ENCODE measurements at places on chromosomes 7 and 10.

DNA sequence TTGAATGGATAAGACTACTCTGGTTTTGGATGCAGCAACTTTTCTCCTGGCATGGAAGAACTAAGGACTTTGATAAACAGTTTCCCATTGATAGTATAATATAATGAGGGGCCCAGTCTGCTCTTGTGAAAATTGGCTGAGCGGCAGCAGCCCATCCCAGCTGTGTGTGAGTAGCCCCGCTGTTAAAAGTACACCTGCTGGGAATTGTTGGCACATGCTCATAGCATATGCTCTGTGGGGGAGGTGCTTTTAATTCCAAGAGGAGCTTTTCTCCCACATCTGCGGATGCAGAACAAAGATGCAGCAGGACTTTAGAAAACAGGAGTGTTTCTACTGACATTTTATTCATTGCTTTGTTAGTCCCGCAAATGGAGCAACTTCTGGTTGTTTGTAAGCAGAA lies 19.0 kb downstream of the SRI start:
- no peak for DNase-seq

DNA sequence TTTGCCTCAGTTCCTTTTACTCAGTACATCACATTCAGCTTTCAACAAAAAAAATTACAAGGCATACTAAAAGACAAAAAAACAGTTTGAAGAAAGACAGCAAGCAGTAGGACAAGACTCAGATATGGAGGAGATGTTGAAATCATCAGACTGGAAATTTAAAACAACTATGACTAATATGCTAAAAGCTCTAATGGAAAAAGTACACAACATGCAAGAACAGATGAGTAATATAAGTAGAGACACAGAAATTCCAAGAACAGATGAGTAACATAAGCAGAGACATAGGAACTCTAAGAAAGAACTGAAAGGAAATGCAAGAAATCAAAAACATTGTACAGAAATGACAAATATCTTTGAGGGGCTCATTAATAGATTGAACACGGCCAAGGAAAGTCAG lies 402.6 kb downstream of the NEBL start:
- peak; percentile 60 for DNase-seq

- peak; percentile 84 for DNase-seq
Observed at GRCh38 chr10:43396061-43396927, 12.7 kb downstream of the HNRNPF start.

DNA sequence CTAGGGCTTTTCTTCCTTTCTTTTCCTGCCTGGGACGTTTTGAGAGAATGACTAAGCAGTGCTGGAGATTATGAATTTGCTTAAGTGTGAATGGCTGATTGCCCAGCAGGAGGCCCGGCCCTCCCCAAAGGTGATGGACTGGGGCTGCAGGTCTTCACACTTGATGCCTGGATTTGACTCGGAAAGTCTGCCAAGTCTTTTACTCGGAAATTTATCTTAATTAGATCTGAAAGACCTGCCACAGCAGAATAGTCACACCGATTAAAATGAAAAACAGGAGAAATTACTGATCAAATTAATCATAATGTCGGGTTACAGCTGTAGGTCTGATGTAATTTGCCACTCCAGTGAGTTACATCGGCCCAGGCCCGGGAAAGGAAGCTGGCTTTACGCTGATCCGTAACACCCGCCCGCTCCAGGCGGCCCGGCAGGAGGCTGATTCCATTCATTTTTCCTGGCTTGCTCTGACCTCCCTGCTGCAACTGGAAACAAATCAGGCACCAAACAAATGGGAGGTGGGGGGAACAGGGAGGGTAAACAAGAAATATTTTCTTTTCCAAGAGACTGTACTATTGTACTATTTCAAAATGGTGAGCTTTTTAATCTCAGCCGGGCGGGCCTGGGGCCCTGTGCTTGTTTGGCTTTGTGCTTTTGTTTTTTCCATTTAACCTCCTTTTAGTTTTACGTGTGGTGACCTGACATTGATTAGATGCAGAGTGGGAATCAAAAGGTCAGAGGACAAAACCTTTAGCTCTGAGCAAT lies 212.4 kb upstream of the YAE1 start:
- DNase-seq = no peak

GRCh38 chr10:132450825-132451505 lies 54.0 kb downstream of the PWWP2B start:
- DNase-seq = no peak

- DNase-seq = no peak
Observed at GRCh38 chr10:4353059-4353655, 472.9 kb upstream of the AKR1E2 start.

DNA sequence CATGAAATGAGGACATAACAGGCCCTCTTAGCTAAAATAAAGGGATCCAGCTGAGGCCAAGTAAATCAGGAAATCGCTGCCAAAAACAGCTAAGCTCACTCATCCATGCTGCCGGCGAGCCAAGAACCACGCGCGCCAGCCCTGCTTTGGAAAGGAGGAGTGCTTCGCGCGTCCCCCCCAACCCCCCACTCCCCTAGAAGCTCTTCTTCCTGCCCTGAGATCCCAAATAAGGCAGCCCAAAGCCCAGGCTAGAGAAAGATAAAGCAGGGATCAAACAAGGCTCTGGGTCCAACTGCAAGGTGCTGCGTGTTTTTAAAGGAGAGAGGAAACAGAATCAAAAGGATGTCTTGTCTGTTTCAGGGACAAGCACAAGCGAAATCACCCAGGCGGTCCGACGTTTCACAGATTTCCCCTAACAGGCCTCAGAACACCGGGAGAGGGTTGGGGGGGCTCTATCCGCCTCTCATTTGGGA lies 168.3 kb upstream of the AUTS2 start:
- no peak for DNase-seq

- DNase-seq = no peak
Observed at GRCh38 chr7:78493401-78493800, 694.8 kb downstream of the PHTF2 start.

- no peak for DNase-seq
Observed at GRCh38 chr7:5248201-5248885, 34.4 kb upstream of the SLC29A4 start.

- no peak for DNase-seq
Observed at GRCh38 chr7:43114458-43114780, 2.0 kb downstream of the HECW1 start.

DNA sequence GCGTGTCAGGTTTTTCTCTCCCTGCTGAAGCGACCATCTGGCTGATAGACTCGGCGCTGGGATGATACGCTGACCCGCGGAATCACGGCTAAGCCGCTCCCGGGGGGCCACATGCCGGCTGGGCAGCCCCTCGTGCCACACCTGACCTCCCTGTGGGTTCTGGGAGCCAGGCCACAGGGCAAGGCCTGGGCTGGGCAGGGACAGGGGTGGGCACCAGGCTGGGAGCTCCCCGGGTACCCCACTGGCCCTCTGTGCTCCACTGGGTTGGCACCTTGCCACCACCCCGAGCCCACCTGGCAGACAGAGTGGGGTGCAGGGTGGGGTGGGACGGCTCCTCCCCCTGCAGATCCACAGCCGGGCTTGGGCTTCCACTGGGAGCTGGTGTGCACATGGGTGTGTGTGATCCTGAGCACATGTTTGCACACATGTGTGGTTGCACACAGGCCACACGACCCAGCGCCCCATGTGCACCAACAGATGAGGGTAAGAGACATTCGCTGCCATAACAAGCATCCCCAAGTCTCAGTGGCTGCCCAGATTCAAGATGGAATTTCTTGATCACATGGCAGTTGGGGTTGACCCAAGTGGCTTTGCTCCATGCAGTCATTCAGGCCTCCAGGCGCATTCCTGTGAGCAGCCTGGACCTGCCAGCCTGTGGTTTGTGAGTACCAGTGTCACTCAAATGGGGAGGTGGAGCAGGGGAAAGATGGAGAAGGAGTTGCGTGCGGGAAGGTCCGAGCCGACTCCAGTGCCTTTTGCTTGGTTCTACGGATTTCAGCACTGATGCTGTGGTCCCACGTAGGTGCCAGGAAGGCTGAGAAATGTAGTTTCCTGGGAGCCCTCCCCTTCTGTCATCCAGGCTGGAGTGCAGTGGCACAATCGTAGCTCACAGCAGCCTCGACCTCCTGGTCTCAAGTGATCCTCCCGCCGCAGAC lies 79.7 kb downstream of the UNCX start:
- DNase-seq = no peak

DNA sequence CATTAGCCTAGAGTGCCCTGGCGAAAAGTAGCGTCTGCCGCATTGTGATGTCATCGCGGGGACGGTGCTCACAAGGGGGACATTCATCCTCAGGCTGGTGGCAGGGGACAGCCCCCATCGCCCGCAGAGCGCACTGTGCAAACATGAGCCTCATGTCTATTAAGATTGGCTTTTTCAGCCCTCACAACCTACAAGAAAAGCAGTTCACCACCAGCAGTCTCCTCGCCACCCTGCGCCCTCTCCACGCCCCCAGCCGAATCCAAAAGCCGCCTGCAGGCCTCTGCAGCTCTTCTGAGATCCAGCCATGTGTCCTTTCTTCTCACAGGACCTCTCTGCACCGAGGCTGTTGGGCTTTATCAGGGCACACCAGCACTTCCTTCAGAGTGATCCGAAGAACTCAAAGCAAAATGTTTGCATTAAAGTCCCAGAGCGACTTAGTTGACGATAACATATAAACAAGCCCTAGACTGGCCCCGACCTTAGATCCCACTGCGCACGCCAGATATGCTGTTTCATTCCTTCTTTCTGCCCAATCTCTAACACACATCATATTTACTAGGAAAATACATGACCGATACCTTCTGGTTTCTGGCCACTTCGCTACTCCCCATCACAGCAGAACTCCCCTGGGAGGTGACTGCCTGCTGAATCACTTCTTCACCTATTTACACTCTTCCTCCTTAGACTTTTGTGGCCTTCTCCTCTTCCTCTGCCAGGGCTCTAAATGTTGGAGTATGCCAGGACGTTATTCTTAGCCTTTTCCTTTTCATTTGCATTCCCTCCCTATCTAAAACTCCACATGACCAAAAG lies 206.0 kb upstream of the SH2B2 start:
- no peak for DNase-seq

GRCh38 chr7:111018960-111019736 lies 71.8 kb upstream of the LRRN3 start:
- DNase-seq = no peak

- no peak for DNase-seq
Observed at GRCh38 chr10:104277785-104278184, 8.8 kb downstream of the GSTO2 start.

- no peak for DNase-seq
Observed at GRCh38 chr7:76000566-76000965, 6.2 kb upstream of the TMEM120A start.

DNA sequence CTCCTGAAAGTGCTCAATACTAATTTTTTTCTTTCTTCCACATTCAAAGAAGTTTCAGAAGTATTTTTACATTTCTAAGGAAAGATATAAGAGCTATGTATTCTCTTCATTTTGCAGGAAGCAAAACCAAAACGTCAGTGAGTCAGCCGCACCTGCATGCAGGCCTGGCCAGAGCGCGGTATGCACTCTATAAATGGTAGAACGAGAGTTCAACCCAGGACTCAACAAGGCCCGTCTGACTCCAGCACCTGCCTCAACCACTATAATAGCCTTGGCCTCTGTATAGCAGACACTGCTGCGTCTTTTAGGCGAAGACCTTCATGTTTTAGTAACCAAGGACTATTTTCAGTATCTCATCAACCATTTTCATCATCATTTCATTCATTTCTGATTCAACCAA lies 113.2 kb downstream of the KMT2E start:
- DNase-seq = no peak

DNA sequence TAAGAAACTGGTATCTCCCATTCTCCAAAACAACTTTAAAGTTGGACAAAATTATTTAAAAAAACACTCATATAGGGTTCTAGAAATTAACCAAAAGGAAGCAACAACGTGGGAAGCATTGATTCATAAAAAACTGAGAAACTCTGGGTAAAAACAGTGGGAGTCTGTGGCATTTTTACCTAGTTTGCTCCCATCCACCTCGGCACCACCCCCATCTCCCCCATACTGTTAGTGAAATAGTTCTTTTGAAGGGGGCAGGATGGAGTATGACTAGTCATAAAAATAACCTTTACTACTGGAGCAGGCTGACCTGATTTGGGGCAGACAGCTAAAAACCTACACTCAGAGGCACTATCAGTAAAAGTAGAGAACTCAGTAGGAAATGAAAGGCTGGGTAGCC lies 123.2 kb downstream of the AVL9 start:
- no peak for DNase-seq

- DNase-seq = no peak
Observed at GRCh38 chr10:32046151-32046550, 10.1 kb downstream of the KIF5B start.

- no peak for DNase-seq
Observed at GRCh38 chr7:128231021-128231420, 10.1 kb upstream of the LEP start.

DNA sequence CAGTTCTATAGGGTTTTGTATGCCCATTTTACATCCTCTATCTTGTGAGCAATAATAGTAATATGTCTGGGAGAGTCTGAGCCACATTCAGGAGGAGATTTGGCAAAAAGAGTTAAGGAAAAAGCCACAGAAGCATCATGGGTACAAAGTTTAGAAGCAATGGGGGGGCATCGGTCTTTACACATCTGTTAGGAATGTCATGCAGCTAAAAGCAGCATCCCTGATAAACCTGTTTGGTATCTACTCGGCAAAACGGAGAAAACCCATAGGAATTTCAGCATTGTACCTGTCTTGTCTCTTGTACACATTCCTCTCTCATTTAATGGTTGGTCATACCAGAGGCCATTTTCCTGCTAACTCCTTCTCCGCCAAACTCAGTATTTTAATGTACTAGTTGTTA lies 12.5 kb upstream of the HERPUD2 start:
- peak; percentile 26 for DNase-seq

GRCh38 chr10:132392811-132393694 lies 3.9 kb upstream of the PWWP2B start:
- DNase-seq = no peak

- DNase-seq = no peak
Observed at GRCh38 chr10:97782455-97783228, 10.8 kb upstream of the SFRP5 start.

DNA sequence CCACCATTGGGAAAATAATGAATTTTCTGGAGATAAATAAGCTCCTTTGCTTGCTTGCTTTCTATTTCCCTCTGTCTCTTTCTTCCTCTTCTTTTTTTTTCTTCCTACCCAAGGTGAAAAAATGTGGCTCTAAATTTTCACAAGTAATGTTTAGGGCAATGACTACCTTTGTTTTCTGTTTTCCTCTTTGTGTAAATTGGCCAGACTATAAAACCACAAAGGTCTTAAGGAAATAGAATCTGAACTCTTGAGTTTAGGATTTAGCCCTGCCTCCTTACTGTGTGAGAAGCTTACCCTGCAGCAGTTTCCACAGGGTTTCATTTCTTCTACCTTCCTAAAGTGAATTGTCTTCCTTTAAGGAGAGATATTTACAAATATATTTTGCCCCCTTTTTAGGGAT lies 330.4 kb downstream of the ARL4A start:
- no peak for DNase-seq

GRCh38 chr10:79386637-79387465 lies 39.6 kb downstream of the PPIF start:
- no peak for DNase-seq

Measured in RKO (cell line).